ENCODE measurements at places on chromosomes 16 and 17.
A peak's percentile ranks its signal among the peaks of the same experiment; 100 is the strongest.

GRCh38 chr17:37521821-37522220 is 32.1 kb downstream of the DUSP14 start:
- DNase-seq = no peak

GRCh38 chr16:17224879-17225281 is 245.9 kb downstream of the XYLT1 start:
- no peak for DNase-seq

- DNase-seq = peak; percentile 58
Measured at GRCh38 chr17:65013613-65014391, 42.7 kb downstream of the GNA13 start.

DNA sequence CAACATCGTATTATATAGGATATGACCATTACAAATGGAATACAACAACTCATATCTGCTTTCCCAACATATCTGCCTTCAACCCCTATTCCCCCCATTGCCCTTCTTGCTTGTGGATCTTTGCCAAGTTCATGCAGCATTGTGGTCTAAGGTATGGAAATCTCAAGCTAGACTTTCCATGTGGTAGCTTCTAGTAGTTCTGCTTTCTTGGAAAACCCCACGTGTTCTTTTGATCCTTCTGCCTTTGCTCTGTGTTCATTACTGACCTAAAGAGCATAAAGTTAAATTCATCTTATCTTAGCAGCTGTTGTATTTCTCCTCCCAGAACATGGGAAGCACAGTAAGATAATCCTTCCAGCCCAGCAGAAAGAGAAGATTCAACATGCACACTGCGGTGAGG is 202.0 kb upstream of the SALL1 start:
- no peak for DNase-seq

- no peak for DNase-seq
Measured at GRCh38 chr16:57732037-57732436, 3.5 kb upstream of the KATNB1 start.

GRCh38 chr17:31446195-31446967 is 54.9 kb downstream of the RAB11FIP4 start:
- DNase-seq = no peak

DNA sequence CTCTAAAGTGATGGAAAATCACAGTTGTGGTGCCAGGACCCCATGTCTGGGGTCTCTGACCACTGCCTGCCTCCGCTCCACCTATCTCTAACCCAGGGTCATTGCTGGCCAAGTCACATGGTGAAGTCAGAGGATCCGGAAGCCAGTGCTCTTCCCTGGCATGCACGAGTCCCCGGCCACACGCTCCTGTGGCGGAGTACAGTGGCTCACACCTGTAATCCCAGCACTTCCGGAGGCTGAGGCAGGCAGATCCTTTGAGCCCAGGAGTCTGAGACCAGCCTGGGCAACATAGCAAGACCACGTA is 21.5 kb upstream of the RBFOX3 start:
- DNase-seq = no peak

- DNase-seq = no peak
Measured at GRCh38 chr16:1279945-1280589, 24.2 kb downstream of the TPSD1 start.

DNA sequence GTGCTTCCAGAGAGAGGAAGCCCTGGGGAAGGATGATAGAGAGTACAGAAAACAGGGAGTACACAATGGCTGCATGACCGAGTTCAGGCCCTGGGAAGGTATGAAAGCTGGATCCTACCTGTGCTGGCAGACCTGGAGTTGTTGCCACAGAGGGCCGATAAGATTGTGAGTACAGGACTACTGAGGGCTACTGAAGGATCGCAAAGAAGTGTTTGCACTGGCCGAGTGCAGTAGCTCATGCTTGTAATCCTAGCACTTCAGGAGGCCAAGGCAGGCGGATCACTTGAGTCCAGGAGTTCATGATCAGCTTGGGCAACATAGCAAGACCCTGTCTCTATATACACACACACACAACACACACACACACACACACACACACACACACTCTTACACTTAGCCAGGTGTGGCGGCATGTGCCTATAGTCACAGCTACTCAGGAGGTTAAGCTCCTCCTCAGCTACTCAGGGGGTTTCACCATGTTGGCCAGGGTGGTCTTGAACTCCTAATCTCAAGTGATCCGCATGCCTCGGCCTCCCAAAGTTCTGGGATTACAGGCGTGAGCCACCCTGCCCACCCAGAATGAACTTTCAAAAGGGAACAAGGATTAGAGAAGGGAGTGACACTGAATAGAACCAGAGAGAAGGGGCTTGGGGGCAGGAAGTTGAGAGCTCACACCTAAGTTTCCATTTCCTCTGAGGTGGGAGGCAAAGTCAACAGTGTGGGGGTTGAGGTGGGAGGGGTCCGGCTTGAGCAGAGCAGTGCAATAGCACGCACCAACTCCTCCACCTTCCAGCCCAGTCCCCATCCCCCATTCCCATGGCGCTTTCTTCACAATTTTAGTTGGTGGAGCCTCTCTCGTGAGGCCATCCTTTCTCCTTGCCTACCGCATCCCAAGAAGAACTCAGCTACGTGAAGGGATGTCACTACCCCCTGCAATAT is 7.5 kb downstream of the SCIMP start:
- DNase-seq = no peak

Data from SK-MEL-5 (cell line).